ENCODE measurements at places on chromosomes 7 and 10.

- DNase-seq, result no peak
Measured at GRCh38 chr7:12619461-12620069, 49.0 kb downstream of the SCIN start.

DNA sequence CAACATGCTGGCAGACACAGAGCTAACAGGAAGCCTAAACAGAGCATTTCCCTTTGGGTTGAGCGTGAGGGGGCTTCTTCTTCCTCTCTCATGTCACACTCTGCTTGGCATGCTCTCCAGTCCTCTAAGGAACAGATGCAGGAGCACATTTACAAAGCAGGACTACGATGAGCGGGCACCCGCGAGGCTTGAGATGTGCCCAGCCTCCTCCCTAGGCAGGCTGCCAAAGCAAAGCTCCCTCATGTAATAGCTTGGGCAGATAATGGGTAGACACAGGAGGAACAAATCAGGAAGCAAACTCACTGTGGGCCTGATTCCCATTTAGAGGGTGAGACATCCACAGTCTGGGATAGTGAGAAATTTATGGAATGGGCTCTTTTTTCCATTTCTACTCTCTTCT lies 519.1 kb downstream of the NRG3 start:
- DNase-seq, result no peak

DNA sequence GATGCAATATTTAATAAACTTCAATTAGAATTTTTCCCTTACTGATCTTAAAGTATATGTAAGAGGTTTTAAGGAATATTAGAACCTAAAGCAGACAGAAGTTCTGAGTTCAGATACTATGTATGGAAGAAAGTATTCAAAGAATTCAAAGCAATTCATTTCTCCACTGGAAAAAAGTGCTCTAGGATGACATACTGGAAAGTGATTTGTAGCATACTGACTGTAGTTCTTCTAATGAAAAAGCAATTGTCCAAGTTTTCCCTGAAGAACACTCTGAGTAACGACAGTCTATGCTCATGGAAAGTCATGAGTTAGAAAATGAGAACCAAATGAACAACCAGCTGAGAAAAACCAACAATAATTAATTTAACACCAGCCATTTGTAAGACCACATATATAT lies 180.8 kb upstream of the SLC26A5 start:
- no peak for DNase-seq

GRCh38 chr7:716222-716621 lies 10.3 kb upstream of the DNAAF5 start:
- DNase-seq, result no peak

GRCh38 chr7:158576050-158576762 lies 11.4 kb downstream of the PTPRN2 start:
- DNase-seq, result no peak

DNA sequence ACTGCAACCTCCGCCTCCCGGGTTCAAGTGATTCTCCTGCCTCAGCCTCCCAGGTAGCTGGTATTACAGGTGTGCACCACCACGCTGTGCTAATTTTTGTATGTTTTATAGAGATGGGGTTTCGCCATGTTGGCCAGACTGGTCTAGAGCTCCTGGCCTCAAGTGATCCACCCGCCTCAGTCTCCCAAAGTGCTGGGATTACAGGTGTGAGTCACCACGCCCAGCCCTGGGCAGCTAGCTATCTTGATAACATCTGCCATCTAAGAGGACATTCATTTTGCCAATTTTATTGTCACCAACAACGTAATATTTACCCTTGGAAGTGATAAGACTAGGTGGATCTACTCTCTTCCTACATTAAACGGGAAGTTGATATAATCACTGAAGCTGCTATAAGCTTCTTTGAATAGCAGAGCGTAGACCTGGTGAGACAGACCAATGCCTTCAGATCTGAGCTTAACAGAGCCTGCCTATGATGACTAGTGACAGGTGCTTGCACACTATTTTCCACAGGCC lies 39.7 kb upstream of the SLC35B4 start:
- no peak for DNase-seq

DNA sequence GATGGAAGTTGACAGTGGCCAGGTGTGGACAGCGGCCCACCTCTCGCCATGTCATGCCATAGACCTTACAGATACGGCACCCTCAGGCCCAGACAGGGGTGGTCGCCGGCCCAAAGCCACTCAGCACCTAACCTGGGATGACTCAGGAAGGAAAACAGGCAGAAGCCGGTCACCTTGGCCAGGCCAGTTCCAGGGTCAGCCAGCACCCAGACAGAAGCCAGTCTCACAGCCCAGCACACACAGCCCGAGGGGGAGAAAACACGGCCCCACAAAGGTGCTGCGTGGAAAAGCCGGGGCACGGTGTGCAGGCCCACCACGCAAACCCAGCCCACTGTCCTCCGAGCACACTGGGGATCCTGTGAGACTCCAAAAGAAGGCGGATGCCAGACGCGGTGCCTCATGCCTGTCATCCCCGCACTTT lies 95.2 kb upstream of the DNAAF5 start:
- DNase-seq, result no peak

DNA sequence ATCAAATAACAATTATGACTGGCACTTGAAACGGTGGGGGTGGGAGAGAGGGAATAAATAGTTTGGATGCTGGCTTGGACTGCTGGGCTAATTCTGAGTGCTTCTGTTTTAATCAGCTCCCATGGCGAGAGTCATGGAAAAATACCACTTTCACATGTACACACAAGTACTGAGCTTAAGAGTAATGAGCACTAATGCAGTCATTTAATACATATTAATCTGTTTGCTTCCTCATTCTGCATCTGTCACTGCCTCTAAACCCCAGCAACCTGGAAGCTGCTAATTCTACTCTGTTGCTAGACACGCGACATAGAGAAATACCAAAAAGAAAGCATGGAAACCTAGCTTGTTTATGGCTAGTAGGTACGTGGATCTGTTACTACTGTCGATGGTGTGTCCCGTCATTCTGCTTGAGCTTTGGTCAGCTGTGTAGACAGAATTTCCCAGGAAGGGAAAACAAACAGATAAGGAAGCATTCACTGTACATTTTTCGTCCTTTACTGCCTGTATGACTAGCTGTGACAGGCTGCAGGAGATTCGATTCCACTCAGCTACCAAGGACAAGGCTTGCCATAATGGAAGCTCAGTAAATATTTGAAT lies 238.8 kb downstream of the BAMBI start:
- DNase-seq, result peak; percentile 26

DNA sequence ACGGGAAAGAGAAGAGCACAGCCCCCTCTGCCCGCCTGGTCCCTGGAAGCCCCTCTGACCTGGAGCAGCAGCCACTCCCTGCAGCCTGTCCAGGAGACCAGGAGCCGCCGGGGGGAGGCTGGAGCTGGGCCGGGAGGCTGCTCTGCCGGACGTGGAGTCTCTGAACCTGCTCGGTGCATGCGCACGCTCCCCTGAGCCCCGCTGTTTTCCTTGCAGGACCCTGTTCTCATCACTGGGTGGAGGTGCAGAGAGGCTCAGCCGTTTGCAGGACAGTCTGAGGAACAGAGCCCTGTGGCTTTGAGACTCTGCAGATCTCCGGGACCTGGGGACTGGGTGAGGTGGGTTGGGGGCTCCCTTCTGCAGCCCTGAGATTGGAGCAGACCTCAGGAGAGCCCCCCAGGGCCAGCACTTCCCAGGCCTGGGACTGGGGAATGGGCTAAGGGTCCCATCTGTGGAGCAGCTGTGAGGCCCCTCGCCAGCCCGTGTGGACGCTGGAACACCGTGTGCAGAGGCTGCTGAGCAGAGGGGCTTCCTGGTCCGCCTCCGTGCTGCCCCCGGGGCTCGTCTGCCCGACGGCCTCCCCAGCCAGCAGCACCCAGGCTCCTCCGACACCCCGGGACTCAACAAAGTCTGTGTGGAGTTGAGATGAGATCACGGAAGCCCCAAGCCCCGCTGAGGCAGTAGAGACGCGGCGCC lies 48.5 kb upstream of the ADGRA1 start:
- no peak for DNase-seq
